ENCODE measurements at places on chromosomes 16 and 17. TPM values are rescaled to one million over a fixed set of nuclear protein-coding genes. Genes with fewer than 3 reads are reported as not detected.
A peak's percentile ranks its signal among the peaks of the same experiment; 100 is the strongest.

The JPT2 gene
- 35.3 TPM for total RNA-seq

The C16orf54 gene
- 1.7 TPM for total RNA-seq

GRCh38 chr16:56647641-56648431, 3.9 kb upstream of the MT1B start:
- DNase-seq = no peak

The ENPP7 gene
- total RNA-seq = not detected

GRCh38 chr16:19482291-19482690, 39.6 kb downstream of the GDE1 start:
- no peak for DNase-seq

The VTN gene
- total RNA-seq = 24.3 TPM

DNA sequence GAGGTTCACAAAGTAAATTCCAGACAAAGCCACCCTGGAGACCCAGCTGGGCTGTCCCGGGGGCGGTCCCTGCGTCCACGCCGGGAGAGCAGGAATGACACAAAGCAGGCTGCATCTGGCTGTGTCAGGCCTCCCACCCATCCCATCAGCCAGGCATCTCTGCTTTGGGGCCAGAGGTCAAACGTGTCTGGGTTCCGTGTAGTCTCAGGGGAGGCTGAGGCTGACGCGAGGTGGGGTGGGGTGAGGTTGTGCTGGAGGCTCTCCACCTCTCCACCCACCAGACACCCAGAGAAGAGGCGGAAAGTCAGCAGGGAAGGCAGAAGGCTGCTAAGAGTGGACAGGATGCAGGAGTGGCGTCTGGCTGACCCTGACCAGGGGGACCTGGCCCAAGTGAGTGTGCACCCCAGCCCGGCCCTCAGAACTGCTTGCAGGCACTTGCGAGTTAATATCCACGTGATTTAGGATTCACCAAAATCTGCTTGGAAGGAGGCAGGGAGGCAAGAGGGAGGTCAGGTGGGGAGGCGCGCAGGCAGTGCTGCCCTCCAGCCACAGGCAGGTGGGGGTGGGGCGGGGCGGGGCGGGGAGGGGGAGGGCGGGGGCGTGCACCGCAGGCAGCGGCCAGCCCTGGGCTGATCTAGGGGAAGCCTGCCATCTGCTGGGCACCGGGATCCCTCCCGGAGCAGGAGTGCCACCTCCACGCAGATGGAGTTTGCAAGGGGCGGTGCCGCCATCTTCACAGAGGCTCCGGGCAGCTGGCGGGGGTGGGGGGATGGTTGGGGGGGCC, 44.3 kb downstream of the TBC1D16 start:
- DNase-seq = peak; percentile 87

- DNase-seq = no peak
These were observed 3.2 kb upstream of the WNT3 start for GRCh38 chr17:46821482-46822387.

DNA sequence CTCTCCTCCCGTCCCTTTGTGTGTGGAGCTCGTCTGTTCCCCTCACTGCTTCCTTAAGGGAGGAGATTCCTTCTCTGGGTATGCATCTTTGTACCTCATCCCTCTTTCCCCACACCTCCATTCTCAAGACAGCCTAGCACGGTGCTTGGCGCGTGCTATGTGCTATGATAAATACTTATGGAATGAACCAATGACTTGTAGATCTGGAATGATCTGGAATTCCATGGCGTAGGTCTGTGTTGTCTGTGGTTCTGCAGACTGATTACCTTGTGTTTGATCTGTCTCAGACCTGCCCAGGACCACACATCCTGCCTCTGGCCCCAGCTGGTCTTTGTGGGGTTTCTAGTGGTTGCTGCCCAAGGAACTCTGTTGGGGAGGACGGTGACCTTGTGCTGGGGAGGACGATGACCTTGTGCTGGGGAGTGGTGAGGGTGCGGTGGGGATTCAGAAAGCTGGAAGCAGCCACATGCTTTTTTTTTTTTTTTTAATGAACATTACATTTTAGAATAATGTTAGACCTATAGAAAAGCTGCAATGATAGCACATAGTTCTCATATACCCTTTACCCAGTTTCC, 33.5 kb upstream of the ETV4 start:
- no peak for DNase-seq

- DNase-seq = no peak
These were observed 486.9 kb downstream of the CDH8 start for GRCh38 chr16:61549327-61549726.

GRCh38 chr16:27365142-27366089, 36.6 kb upstream of the IL21R start:
- DNase-seq = no peak

DNA sequence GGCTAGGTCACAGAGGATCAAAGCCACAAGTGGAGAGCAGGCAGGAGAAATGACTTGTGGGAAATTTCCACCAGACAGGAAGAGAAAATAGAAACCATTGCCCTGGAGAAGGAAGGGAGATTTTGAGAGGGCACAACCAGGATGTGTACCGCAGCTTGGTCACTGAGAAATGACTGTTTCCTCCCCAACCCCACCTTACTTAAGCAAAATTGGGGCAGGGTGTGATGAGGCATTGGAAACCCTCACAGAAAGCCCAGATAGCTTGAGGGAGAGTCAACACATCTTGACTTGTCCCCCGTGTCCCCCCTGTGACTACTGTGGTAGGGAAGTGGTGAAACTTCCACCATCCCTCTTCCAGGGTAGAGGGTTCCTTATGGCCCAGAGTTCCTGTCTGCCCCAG, 113.5 kb upstream of the FAM20A start:
- DNase-seq = no peak

The TP53TG3D gene
- 0.59 TPM for total RNA-seq

Data from left cardiac atrium (tissue), 4 donors.